ENCODE measurements at places on chromosomes 3 and 15.

GRCh38 chr3:60770532-60770931, 480.7 kb downstream of the FHIT start:
- DNase-seq, result no peak

DNA sequence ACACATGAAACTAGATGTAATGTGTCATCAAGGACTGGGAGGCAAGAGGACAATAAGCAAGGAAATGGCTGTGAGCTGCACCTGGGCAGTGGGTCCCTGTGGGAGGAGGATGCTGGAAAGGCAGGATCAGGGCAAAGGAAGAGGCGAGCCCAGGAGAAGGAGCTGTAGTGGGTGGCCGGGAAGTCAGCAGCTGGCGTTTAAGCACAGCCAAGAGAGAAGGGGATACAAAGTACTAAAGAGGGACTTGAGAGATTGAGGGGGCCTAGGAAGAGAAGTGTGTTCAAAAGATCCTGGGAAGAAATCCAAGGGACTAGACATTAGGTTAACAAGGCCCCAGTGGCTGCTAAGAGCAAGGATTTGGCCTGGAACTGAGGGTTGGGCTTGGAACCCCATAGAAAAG, 188.5 kb upstream of the SLC24A5 start:
- no peak for DNase-seq

DNA sequence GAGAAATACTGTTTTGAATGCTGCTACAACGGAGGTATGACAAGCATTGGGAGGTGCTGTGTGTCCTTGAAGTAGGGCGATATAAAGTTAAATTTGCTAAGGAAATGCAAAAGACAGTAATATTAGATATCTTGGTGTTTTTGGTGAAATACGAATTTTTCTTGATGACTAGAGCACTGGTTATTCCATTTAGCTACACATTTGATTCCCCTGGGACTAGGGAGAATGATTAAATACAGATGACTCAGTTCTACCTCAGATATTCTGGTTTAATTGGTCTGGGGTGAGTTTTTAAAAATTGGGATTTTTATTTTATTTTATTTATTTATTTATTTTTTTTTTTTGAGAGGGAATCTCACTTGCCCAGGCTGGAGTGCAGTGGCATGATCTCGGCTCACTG, 18.7 kb upstream of the GADL1 start:
- DNase-seq, result no peak

DNA sequence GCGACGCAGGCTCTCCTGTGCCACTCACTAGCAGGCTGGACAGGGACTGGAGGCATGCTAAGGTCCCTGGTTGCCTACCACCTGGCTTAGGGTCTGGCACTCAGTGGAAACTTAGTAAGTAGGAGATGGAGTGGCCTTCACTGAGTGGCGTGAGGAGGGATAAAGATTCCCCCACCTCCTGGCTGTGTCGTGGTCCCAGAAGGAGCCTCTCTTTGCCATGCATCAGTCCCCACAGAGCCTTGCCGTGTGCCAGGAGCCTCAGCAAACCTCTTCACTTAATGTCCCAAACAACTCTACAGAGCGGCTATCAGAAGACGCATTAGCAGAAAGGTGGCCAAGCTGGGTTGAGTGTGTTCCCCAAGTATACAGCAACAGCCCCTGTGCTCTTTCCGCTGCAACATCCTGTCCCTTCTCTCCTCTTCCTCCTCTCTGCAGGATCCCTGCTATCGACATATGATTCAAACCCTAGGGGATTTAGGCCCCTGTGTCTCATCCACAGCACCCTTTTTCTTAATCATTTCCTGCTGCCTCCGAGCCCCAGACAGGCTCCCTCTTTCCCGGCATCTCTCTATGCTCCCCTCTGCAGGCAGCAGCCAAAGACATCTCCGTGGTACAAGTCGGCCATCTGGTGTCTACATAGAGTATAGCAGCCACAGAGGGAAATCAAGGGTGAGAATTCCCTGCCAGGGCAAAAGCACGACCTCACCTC, 66.7 kb downstream of the SLC6A1 start:
- DNase-seq, result no peak

DNA sequence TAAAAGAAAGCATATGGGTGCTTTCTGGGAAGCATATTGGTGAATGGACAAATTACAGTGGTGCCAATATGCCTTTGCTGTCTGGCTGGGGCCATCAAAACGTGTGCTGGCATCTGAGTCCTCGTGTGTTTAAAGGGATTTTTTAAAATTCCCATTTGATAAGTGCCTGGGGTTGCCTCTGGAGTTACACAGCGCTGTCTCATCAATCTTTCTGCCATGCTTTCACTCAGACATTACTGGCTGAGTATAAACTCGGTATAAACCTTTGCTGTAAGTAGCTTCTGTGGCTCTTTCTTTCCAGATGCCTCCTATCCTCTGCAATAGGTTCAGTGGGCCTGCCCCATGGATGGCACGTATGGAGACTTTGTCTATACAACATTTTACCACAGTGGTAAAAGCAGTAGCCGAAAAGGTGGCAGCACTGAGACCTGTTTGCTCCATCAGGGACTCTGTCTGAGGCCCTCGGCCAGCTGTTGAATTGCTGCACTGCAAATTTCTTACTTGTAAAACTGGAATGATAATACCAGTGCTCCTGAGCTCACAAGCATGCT, 195.5 kb downstream of the LPP start:
- no peak for DNase-seq

- DNase-seq, result no peak
Observed at GRCh38 chr3:28972921-28973320, 307.9 kb upstream of the RBMS3 start.

DNA sequence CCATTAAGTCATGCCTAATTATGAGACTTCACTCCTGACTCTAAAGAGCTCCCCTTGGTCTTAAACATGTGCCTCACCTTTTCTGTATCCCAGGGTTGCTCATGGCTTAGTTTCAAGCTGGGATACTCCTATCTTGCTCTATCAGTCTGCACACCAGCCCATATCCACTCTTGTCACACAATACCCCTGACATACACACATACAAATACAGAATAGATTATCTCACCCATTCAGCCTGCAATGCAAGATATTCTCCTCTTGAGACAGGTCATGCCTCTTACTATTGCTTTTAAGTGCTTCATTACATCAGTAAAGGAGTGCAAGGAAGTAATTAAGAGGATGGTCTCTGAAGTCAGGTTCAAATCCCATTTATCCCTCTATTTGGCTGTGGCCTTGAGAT, 587.3 kb downstream of the IGSF11 start:
- DNase-seq, result no peak

GRCh38 chr3:146087116-146087515, 73.9 kb downstream of the PLOD2 start:
- DNase-seq, result no peak

- DNase-seq, result no peak
Observed at GRCh38 chr15:58875343-58875742, 58.1 kb downstream of the SLTM start.

DNA sequence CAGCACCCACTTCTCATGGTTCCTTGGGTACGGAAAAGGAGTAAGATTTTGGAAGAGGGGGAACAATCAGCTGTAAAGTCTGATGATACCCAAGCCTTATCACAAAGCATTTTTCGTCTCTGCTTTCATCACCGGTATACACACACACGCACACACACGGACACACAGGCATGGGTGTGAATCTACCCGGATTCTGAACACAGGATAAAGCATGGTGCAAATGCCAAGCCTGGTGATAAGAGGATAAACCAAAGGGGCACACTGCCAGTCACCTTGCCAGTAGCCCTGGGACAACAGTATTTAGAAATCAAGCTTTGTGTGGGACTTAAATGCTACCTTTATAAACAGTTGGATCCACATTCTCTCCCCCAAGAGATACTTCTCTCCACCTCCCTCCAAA, 22.2 kb downstream of the FAM174B start:
- no peak for DNase-seq

GRCh38 chr3:81554801-81555200, 206.6 kb downstream of the GBE1 start:
- no peak for DNase-seq

GRCh38 chr3:52136513-52136912, 17.7 kb downstream of the POC1A start:
- no peak for DNase-seq

DNA sequence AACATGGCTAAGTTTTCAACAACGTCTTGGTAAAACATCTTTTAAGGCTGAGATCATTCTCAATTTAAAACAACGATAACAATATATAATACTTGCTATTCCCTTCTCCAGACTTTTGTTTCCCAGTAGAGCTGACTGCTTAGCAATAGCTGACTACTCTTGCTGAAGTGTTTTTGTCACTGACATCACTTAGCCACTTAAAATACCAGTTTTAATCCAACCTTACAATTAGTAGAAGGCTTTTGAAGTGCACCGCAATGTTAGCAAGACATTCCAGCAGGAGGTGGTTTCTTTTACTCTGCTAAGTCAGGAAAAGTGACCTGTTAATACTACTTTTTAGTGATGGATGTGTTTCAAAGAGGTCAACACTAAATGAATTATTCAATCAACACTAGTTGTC, 28.7 kb upstream of the GBE1 start:
- no peak for DNase-seq

- no peak for DNase-seq
Observed at GRCh38 chr3:194397757-194398312, 1.2 kb downstream of the GP5 start.

DNA sequence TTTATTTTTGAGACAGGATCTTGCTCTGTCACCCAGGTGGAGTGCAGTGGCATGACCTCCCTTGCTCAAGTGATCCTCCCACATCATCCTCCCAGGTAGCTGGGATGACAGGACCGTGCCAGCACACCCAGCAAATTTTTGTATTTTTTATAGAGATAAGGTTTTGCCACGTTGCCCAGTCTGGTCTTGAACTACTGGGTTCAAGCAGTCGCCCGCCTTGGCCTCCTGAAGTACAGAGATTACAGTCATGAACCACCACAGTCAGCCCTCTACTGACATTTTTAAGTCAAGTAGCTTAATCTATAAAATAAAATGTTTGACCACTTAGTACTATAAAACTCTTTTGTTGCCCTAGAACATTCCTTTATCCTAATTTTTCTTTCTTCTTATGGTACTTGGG, 198.8 kb downstream of the FNDC3B start:
- DNase-seq, result no peak

GRCh38 chr3:180747805-180748361, 68.6 kb upstream of the CCDC39 start:
- DNase-seq, result no peak

DNA sequence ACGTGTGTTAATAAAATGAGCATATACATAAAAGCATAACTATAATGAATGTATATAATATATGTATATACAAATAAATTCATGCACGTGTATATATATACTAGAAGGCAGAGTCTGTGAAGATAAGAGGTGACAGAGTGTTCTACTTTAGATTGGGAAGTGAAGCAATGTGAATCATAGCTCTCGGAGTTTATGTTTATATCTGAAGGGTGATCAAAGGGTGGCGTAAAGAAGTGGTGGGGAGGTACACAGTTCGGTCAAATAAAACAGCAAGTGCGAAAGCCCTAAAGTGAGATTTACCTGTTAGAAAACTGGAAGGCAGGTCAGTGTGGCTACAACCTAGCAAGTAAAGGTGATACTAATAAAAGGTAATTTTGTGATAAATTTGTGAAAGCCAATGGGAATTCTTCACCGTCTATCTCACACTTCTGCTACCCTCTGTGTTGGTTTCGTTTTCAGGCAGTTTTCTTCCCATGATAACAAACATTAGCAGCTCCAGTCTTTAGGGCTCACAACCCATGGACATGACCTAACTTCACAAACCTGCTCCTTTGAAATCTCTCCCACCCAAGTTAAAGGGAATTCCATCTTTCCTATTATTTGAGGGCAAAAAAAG, 46.7 kb upstream of the BCHE start:
- DNase-seq, result no peak

DNA sequence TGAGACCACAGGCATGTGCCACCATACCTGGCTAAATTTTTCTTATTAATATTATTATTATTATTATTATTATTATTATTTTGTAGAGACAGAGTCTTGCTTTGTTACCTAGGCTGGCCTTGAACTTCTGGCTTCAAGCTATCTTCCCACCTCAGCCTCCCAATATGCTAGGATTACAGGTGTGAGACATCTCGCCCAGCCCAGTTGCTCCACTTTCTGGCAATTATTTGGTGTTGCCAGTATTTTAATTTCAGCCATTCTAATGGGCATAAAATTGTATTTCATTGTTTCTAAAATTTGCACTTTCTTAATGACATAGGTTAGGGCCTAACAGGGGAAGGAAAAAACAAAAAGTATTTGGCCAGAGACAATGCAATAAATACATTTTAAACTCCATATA, 1217.6 kb upstream of the ALCAM start:
- DNase-seq, result no peak

DNA sequence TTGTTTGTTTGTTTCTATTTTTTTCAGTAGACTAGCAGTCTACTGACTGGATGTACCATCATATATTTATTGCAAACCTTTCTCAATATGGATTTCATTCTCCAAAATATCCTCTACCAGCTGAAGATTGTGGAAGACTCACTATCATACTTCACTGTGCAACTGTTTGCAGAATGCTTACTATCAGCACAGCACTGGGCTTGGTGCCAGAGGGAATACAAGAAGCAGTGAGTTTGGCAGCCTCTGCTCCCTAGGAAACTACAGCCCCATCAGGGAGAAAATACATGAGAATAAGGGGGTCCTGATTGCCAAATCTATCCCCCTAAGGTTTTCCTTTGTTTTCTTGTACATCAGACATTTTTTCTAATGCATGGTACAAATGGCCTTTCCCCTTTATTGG, 27.5 kb downstream of the AQP9 start:
- no peak for DNase-seq

- DNase-seq, result no peak
Observed at GRCh38 chr3:112463250-112463649, 36.0 kb downstream of the BTLA start.

- no peak for DNase-seq
Observed at GRCh38 chr3:105459566-105460290, 93.0 kb downstream of the ALCAM start.

All from activated CD8-positive, alpha-beta memory T cell treated with anti-CD3 and anti-CD28 coated beads for 48 hours (primary cell).